ENCODE measurements at places on chromosomes 2 and 18.

GRCh38 chr2:67216103-67216502 lies 181.0 kb upstream of the ETAA1 start:
- no peak for DNase-seq

DNA sequence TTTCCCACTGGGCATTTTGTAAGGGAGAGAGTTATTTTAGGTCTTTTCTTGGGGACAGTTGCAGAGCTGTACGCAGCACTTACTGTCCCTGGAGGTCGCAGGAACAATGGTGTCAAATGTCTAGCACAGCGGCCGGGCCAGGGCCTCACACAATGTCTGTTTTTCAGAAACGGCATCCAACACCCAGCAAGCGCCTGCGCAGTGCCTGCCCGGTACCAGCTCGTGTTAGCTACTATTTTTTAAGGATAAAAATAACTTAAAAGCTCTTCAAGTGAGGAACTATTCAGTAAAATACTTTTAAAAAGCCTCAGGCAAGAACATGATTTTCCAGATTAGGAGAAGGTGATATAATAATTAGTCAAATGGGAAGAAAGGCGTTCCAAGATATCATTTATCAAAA lies 90.0 kb downstream of the MBP start:
- peak; percentile 60 for DNase-seq

DNA sequence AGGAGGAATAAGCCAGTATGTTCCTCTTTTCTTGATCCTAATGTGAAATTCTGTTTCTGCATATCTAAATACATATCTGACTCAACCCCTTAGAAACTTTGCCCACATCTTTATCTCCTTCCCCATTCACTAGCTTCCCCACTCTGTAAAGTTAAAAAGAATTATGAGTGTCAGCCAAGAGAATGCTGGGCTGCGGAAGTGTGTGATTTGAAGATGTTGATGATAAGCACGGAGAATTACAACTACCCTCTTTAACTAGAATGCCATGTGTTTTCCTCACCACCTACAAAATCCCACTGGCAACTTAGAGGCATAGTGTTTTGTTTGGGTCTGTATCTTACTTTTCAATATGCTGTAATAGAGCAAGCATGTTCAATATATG lies 490.4 kb upstream of the FANCL start:
- DNase-seq: no peak

DNA sequence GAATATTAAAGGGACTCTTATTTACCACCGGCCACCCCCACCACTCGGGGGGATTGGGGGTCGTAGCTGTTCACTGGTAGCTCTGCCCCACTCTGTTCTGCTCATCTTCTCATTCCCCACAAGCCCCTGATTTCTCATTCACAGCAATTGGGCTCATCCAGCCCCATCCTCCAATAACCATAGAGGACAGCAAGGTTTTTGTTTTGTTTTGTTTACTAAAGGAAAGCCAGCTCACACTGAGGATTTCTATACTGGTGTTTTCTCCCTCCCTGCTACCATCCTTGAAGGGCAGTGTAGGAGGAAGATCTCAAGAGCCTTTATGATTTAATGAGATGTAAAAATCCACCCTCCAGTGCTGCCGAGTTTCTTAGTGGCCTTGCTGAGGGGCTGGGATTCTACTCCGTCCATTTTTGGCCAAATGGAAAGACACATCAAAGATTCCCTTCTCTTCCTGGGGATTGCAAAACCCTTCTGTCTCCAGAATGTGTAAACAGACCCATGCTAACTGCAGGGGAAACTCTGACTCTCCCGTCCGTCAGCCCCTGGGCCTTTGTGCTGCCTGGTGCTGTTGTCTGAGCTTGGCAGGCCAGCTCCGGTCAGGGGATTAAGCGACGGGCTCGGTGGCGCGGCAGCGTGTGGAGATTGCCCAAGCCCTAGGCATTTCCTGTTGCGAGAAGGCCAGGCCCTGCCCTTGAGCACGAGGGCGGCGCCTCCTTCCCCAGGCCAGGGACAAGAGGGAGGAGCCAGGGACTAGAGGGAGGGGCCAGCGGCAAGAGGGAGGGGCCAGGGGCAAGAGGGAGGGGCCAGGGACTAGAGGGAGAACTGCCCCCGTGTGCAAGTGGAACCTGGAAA lies 165.0 kb downstream of the ANTXR1 start:
- DNase-seq: peak; percentile 17

DNA sequence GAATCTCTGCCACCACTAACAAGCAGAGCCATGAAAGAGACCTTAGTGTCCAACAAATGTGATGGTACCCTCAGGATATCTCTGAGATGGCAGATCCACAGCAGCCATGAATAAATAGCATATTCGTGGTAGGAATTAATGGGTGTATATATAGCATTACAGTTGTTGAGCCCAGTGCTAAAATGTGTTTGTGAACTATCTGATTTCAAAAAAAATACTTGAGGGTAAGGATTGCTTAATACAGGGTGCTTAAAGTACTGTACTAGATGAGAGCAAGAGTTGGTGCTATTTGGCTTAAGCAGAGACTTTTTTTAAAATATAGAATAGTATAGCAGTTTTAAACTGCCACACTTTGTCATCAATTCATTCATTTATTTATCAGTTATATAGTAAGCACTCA lies 101.5 kb upstream of the GALNT5 start:
- no peak for DNase-seq

- DNase-seq: no peak
Measured at GRCh38 chr2:207478572-207478971, 51.2 kb upstream of the CREB1 start.

DNA sequence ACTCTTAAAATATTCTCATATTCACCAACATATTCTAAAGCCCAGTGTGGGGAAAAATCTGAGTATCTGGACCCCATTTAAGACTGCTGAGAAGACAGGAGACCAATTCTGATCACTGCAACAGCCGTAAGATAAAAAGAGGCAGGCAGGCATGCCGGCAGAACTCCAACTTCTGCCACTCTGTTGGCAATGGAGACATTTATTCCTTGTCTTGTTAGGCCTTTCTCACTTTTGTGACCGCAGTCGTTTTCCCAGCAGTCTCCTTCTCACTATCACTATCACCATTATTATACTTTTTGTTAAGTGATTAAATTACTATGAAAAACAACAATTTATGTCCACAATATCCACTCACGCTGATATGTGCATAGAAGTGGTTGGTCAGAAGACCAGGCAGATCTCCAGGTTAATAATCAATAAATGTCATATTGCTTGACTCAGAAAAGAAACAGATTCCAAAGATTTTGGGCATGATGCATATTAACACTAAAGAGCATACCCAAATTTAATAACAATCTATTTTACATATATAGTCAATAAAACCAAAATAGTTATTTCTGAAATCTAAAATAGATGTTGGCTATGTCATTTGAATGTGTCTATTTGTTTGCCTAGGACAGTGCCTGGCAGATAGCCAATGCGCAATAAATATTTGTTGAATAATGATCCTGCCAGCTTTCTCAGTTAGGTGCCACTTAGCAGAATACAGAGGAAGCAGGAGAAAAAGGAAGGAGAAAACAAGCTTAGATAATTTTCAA lies 38.2 kb downstream of the SESTD1 start:
- DNase-seq: no peak

GRCh38 chr18:58258692-58259342 lies 214.8 kb downstream of the NEDD4L start:
- DNase-seq: no peak

DNA sequence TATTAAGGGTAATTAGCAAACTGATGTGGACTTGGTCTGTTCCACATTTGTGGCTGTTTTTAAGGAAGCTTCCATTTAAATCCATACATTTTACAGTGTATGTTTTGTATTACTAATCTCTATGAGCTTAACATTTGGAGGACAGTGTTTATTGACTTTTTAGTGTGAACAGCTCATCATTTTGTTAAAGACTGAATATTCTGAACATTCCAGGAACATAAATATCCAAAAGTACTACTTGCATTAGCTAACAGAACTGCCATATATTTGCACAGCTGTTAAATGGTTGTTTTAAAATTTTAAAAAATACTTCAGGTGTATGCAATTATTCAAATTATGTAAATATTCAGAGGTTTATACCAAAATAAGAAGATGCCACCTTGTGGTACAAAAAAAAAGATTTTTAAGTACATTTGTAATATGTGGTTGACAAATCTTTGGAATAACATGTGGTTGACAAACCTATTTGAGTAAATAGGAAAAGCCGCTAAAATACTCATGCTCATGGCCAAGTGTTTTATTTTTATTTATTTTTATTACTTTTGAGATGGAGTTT lies 439.7 kb upstream of the FANCL start:
- no peak for DNase-seq

GRCh38 chr2:237474442-237474911 lies 12.6 kb upstream of the MLPH start:
- no peak for DNase-seq

DNA sequence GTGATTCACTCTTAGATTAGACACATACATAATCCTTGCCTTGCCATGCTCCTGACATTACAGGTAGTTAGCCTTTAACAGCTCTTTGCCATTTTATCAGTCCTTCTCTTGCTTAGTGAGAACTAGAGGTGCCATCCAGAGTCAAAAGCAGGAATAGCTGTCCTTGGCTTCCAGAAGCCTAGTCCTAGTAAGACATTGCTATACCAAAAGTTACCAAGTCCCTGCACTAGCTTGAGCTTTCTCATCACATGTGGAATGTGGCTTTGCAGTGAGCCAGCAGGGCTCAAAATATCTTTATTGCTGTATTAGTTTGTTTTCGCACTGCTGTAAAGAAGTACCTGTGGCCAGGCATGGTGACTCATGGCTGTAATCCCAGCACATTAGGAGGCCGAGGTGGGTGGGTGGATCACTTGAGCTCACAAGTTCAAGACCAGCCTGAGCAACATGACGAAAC lies 104.7 kb upstream of the NOSTRIN start:
- no peak for DNase-seq

- no peak for DNase-seq
Measured at GRCh38 chr2:210315015-210315788, at the start of gene MYL1. TSS of gene MYL1 (minus strand) at chr2:210315174. CDS start at chr2:210315042, 132 bp downstream.

DNA sequence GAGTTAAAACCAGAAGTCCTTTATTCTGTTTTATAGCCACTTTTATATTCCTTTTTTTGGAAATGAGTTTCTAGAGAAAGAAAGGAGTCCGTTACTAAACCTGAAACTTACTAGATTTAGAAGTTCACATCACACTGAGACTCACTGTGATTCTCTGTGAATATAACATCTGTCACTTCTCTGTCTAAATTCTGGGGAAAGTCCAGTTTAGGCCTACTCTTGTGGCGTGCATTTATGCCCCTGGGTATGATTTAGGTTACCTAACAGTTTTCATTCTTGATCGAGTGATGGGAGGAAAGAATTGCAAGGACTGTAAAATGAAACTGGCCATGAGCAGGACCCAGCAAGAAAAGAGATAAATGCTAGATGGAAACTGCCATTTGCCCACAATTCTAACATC lies 449.6 kb downstream of the SPAG16 start:
- no peak for DNase-seq

DNA sequence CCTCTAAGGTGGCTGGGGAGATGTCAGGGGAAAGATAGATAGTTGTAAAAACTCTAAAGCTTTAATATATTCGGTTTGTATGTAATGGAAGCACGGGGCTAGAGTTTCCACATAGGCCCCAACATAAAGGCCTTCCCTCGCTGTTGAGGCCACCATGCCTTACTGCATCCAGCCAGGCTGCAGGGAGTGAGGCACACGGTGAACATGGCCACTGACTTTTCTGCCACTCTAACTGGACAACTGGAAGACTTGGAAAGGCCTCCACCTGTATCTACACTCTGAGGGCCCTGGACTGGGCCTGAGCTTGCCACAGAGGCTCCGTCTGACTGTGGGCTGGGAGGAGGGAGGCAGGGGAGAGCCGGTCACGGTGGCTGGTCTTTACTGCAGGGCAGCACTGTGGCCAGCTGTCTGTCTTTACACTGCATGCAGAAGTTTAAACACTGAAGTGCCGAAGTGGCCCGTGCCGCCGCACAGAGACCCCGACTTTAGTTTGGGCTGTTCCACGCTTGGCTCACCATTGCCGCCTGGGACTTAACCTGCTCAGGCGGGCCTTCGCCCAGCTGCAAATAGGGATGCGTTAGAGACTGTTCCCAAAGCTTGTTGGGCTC lies 66.7 kb downstream of the EMILIN2 start:
- DNase-seq: no peak

DNA sequence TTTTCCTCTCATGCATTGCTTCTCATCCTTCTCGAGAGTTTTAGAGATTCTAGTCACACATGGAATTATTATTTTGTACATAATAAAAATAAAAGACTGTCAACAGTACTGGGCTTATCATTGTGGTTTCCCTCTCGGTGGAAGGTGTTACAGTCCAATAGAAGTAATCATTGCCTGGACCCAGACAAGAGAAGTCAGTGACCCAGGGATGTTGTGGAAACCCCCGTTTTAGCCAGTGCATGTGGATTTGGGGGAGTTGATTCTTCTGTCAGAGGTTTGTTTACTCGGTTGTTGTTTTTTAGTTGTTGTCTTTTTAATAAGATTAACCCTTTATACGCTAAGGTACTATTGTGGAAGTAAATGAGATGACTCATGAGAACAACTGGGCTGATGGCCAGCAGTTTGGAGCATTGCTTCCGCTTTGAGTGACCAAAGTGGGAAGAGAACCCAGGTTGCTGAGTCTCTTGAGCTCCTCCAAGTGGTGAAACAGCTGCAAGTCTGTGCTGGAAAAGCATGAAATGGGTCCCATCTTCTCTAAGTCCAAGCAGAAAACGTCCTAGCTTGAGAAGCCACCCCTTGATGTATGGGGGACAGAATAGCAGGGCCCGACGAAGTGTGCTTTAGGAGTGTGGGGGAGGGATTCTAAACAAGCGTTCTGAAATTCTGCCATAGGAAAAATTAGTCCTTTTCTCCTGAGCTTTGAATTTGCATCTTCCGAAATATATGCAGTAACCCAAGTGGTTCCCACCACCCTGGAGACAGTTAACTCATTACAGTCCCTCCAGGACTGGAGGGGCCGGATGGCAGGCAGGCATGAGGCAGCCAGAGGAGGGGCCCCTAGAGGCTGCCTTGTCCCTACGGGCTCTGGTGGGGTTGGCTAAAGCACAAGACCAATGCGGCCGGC lies 61.8 kb upstream of the GPR45 start:
- peak; percentile 45 for DNase-seq

GRCh38 chr2:1972948-1973347 lies 228.6 kb upstream of the PXDN start:
- DNase-seq: no peak

DNA sequence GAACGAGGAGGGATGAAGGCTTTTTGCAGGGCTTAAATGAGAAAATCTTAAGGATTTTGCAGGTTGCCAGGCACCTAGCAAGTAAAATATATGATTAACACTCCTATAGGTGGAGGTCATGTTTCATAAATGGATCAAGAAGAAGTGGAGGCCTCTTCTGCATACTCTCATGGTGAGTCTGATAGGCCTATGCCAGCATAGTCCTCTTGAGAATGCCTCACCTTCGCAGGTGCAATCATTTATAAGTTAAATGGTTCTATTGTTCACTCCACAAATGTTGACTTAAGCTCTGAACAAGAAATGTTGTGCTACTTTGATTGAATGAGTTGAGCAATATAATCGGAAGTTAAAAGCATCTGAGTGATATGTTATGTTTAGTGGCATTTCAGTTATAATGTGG lies 12.1 kb downstream of the LRRTM1 start:
- no peak for DNase-seq

- no peak for DNase-seq
Measured at GRCh38 chr18:69257861-69258458, 142.7 kb upstream of the DOK6 start.

GRCh38 chr2:8006181-8006580 lies 675.7 kb upstream of the ID2 start:
- no peak for DNase-seq

Measured in occipital lobe (tissue), 3 donors.